Stimulated activated CD8-positive, alpha-beta memory T cell treated with anti-CD3 and anti-CD28 coated beads, Interleukin-7, amount 100 ng/mL, for 48 hours (primary cell): ENCODE measurements at places on chromosomes 6 and 20.
A peak's percentile ranks its signal among the peaks of the same experiment; 100 is the strongest.

- no peak for DNase-seq
These were observed 99.2 kb downstream of the JPH2 start for GRCh38 chr20:44087857-44088120.

GRCh38 chr6:148027201-148027600, 315.4 kb upstream of the SASH1 start:
- no peak for DNase-seq

GRCh38 chr6:161837854-161838253, 564.0 kb upstream of the AGPAT4 start:
- no peak for DNase-seq

GRCh38 chr6:150541576-150541975, 58.1 kb upstream of the PLEKHG1 start:
- no peak for DNase-seq

DNA sequence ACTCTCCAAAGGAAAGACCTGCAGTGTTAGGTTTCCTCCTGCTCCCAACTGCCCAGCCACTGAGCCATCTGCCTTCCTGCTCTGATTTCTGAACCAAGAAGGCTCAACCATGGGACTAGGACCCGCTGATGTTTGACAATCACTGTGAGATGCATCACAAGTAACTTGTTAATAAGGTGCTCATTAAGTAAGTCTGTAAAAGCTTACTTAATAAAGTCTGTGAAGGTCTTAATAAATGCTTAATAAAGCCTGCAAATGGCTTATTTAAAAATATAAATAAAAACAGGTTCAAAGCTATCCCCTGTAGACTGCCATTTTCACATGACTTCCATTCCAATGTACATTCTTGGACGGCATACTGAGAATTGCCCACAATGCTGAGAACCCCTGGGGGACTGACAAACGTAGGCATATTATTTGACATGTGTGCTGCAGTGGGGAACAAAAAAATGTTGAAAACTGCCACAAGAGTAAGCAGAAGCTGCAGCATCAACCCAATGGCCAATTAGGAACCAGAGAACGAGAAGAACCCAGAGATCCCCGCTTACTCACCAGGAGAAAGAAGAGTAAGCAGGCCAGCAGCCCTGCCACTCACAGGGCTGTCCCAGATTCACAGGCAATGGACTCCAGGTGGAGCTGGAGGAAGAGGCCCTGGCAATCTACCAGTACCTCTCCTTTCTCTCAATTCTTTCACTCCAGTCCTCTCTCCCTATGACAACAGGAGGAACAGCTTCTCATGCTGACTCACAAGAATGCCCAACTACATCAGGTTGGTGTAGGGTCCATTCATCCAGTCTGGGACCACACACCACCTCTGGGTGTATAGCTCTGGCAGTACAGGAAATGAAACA, 19.5 kb downstream of the KIF13A start:
- DNase-seq, result no peak

DNA sequence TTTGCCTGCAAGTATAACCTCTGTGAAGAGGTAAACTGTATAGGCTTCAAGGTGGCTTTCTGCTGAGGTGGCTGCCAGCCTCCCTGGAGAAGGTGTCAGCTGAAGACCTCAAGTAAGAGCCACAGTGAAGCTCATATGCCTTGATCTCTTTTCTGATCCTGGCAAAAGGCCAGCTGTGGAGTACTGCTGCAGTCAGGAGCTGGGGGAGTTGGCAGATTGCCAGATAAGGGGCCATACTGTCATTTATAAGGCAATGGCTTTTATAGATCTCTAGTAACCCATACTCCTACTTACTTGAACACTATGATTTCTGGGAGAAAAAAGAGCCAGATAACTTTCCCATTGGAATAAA, 8.8 kb upstream of the CEP85L start:
- DNase-seq, result peak; percentile 27

DNA sequence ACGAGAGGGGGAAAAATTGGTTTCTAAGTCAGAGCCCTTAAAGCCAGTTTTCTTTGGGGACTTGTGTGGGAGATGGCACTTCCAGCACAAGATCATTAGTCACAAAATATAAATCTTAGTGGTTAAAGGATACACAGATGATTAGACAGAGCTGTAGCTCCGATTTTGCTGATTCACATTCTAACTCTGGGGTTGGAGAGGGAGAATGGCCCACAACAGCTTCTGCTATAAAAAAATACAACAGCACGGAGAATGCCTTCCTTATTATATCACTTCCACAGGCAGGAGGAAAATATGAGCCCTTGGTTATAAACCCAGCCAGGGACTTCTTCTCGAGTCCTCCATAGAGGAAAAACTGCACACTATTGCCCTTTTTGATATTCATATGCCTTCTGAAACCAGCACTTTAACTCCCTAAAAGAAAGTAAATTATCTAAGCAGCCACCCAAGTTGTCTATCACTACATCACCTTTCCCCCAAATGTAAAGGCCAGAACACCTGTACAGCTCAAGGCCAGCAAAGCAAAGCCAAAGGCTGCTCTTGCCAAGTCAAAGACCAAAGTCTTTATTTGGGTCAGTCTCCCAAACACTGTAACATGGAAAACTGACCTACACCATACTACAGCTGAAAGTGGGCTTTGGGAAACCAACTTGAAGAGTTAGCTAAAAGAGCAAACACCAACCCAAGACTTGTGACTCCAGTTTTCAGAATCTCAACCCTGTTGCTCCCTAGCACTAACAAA, 10.4 kb downstream of the MRPL14 start:
- DNase-seq, result no peak

- DNase-seq, result no peak
These were observed 22.5 kb downstream of the HLA-G start for GRCh38 chr6:29850011-29850553.

- DNase-seq, result no peak
These were observed 666.6 kb upstream of the CITED2 start for GRCh38 chr6:140041056-140041455.

DNA sequence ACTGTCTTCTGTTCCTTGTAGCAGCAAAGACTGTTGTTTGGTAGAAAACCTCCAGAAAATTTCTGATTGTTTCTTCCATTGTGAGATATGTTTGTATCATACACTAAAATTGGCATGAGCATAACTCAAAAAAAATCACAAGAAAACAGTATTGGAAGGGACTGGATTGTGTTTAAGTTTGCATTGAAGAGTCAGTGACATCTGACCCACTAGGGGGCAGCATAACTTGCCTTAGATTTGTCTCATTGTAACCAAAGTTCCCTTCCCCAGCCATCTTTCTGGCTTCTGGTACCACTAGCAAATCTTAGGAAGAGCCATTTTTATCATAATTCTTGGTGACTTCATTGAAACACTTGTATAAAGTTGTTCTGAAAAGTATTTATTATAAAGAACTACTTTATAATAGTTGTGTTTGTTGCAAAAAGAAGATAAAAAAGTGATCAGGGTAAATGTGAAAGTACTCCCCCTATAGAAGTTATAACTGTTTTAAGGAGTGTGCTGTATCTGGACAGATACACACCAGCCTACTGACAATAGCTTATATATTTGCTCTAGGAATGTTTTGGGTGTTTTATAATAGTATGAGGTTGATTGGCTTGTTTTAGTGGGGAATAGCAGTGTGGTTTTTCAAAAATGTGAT, 7.7 kb downstream of the CSTF1 start:
- DNase-seq, result no peak

GRCh38 chr6:158627940-158628211, 16.7 kb downstream of the DYNLT1 start:
- no peak for DNase-seq

- no peak for DNase-seq
These were observed 23.1 kb upstream of the MRGBP start for GRCh38 chr20:62772990-62773844.

- DNase-seq, result no peak
These were observed 202.7 kb downstream of the MAFB start for GRCh38 chr20:40486297-40486696.

DNA sequence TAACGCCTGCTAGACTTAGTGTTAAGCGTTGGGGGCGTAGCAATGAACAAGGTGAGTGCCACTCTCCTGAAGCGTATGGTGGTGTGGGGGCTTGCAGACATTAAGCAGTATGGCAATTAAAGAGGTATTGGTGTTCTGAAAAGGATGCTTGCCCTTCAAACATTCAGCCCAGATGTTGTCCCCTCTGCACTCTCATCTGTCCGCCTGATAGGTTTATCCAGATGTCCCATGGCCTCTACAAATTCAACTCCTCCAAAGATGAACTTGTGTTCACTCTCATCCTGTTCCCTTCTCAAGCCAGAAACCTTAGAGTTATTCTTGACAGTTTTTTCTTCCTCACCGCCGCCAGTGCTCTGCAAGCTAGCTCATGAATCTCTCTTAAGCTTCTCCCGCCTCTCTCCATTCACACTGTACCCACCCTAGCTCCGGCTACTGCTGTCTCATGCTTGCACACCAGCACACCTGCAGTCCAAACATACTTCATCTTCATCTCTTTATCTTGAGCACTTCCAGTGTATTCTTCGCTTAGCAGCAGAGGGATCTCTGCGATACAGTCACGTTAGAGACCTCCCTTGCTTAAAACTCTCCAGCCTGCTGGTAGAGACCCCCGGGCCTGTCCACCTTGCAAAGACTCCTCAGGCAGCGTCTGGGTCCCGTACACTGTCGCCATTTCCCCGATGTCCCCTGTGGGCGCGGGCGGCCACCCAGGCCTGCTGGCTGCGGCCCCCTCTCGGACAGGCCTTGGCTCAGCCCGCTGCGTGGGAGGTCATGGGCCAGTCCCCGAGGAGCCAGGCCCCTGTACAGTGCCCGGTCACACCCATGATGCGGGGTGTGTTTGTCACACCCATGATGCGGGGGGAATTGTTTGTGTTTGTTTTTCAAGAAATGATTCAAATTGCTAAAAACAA, 962 bp downstream of the DDX27 start:
- DNase-seq, result no peak

GRCh38 chr20:44650771-44651433, 597 bp downstream of the ADA start:
- DNase-seq, result no peak

- no peak for DNase-seq
These were observed 59.5 kb downstream of the TRIM38 start for GRCh38 chr6:26022132-26022472.

DNA sequence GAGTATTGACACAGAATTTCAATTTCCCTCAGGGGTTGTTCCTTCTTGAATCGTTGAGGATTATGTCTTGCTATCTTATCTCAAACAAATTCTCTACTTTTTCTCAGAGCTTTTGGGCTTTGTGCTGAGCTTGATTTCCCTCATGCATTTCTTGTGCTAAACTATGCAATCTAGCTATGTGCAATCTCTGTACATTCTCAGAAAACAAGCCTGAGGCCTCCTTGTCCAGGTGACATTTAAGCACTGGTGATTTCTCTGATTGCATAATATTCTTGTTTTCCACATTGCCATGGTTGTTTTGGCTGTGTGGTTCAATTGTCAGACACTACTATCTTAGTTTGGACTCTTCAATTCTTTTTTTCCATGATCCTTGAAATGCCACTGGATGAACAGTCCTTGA, 81.2 kb upstream of the MAN1A1 start:
- DNase-seq, result no peak

- no peak for DNase-seq
These were observed 1014.6 kb downstream of the GRIK2 start for GRCh38 chr6:102407886-102408741.

GRCh38 chr6:149082320-149082719, 235.2 kb upstream of the TAB2 start:
- DNase-seq, result peak; percentile 47

DNA sequence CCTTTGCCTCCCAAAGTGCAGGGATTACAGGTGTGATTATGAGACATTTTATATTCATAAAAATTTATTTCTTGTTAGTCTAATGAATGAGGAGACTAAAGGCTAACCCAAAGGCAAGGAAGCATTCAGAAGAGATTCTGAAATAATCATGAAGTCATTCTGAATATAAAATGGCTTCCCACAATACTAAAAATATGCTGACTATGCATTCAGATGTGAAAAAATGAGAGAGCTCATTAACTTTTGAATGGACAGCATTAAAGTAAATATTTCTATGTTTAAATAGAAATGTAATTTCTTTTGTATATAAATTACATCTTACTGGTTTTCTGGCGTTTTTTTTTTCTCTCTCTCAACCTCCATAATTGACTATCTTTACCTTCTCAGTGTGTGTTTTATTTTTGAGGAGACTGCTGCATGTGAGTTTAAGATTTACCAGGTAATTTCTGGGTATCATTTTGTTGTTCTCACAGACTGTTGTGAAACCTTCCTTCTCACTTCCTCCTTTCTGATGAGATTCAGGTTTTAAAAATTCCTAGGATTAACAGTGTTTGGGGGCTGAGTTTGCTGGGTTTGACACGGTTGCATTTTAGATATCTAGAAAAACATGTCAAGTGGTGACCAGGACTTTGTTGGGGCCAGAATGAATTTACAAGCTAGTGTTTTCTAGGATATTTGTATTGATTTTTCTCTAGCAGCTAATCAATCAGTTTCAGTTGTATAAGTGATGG, 316.6 kb downstream of the CDKAL1 start:
- DNase-seq, result no peak

DNA sequence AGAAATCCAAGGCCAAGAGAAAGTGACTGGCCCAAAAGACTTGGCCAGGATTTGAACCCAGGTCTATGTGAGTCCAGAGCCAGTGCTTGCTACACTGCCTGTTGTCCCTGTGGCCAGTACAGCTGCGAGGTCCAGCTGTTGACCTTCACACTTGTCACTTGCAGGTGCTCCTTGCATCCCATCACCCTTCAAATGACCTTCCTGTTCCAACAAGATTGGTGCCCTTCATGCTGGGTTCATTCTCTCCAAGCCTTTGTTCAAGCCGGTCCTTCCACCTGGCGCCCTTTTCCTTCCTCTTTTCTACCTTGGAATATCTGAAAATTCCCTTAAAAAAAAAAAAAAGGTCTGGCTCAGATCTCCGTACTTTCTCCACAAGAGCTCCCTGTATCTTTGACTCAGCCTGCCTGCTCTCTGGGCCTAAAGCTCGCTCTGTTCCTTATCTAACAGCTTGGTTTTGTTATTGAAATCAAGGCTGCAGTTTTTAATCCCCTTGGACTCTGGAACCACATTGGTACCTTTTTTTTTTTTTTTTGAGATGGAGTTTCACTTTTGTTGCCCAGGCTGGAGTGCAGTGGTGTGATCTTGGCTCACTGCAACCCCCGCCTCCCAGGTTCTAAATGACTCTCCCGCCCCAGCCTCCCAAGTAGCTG, 22.2 kb upstream of the MRPS18A start:
- DNase-seq, result no peak

DNA sequence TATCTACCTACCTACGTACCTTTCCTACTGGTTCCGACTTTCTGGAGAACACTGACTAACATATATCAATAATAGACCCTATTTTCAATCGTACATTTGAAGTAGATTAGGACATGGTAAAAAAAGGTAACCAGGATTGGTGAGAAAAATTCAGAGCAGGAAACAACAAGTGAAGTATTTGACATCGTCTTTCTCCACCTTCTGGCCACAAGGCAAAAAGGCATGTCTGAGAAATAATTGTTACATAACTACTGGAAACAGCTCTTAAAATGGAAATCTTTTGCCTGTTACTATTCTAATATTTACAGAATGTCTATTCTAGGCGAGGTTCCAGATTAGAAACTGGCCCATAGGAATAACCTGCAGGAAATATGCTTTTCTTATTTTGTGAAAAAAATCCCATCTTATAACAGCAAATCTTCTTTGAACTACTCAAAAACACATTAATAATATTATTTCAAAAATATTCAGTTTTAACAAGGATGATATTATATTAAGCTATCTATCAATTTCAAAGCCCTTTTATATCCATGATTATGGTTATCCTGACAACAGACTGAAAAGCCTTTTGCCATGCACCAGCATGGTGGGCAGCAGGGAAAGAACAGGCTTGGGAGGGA, 80.8 kb downstream of the RCAN2 start:
- DNase-seq, result no peak

GRCh38 chr6:20427856-20428255, 26.2 kb downstream of the E2F3 start:
- no peak for DNase-seq

- DNase-seq, result no peak
These were observed 42.6 kb upstream of the PXDC1 start for GRCh38 chr6:3794092-3794491.

GRCh38 chr6:79810185-79810705, 137.1 kb downstream of the ELOVL4 start:
- DNase-seq, result no peak
